Endothelial cell (in vitro differentiated cells): ENCODE measurements at places on chromosomes 12 and 14. TPM values are rescaled to one million over a fixed set of nuclear protein-coding genes. Genes with fewer than 3 reads are reported as not detected.

TTC9 gene
- total RNA-seq = 16.9 TPM

- H3K4me1 ChIP-seq = no peaks in the 10 kb centered on the region
- no peak overlapping the region for H3K27ac ChIP-seq
- no peak for DNase-seq
- H3K27me3 ChIP-seq = peaks cover 14% of the 10 kb centered on the region
- H3K4me3 ChIP-seq = no peak overlapping the region
Measured at GRCh38 chr14:69882116-69882864, 3.1 kb downstream of the SMOC1 start.

HOXC12 gene
- 1.3 TPM for total RNA-seq

SYT10 gene
- 0.10 TPM for total RNA-seq

DNA sequence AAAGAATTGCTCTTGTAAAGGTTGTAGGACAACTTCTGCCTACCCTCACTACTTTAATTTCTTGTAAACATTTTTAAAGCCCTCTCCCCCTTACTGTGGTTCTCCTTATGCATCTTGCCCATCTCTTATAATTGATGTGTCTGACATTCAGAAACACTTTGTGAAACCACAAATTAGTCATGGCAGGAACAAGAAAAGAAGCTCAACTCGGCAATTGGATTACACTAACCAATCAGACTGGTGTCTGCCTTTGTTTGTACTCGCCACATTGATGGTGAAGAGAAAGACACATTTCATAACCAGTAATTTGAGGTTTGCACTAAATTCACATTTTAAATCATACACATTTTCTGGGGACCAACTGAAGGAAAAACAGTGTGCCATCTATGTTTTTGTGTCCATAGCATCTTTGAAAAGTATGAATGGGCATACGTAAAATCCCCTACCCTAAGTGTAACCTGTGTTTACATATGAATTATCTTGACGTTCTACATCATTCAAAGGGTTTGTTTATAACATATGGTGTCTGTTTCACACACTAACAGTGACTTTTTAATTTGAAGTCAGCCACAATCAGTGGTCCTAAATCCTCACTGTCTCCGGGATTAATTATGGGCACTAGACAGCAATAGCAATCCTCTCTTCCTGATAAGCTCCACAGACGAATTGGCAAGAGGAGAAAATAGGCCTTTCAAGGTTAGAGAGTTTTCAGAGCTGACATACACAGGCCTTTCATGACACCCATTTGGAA lies 49.9 kb downstream of the OTX2 start:
- H3K4me1 ChIP-seq = no peaks in the 10 kb centered on the region
- DNase-seq = no peak
- H3K4me3 ChIP-seq = no peak overlapping the region
- H3K36me3 ChIP-seq = no peaks in the 10 kb centered on the region
- no peak overlapping the region for H3K27ac ChIP-seq

DNA sequence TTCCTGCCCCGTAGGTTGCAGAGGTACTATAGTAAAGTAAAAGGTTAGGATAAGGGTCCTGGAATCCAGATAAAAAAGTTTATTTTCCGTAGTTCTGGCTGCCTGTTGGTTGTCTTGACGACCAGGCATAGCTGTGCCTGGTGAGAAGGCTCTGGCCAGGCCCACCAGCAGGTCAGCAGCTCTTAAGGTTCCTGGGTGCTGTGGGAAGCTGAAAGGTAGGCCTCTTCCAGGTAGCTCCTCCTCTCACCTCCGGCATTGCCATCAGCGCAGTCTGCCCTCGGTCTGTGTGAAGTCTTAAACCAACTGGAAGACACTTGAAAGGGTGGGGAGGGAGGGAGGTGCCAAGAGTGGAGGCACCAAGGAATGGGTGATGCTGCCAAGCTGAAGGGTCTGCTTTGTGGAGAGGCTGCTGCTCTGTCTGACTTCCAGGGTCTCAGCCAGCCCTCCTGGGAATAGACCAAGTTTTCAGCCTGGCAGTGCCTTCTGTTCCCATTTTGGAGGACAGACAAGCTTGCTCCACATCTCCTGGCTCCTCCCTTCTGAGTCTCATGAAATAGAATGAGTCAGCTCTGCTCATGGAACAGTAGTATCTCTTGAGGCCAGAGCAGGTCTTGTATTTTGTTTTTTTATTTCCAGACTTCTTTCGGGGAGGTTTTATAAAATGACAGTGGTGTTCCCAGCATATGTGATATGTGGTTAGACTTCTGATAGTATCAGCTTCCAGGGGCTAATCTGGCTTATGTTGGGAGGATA lies 5.2 kb upstream of the ACADS start:
- H3K27ac ChIP-seq = no peak overlapping the region
- peak overlapping the region; percentile 37 for H3K4me3 ChIP-seq
- H3K4me1 ChIP-seq = peaks cover 18% of the 10 kb centered on the region
- peaks cover 55% of the 10 kb centered on the region for H3K36me3 ChIP-seq

DNA sequence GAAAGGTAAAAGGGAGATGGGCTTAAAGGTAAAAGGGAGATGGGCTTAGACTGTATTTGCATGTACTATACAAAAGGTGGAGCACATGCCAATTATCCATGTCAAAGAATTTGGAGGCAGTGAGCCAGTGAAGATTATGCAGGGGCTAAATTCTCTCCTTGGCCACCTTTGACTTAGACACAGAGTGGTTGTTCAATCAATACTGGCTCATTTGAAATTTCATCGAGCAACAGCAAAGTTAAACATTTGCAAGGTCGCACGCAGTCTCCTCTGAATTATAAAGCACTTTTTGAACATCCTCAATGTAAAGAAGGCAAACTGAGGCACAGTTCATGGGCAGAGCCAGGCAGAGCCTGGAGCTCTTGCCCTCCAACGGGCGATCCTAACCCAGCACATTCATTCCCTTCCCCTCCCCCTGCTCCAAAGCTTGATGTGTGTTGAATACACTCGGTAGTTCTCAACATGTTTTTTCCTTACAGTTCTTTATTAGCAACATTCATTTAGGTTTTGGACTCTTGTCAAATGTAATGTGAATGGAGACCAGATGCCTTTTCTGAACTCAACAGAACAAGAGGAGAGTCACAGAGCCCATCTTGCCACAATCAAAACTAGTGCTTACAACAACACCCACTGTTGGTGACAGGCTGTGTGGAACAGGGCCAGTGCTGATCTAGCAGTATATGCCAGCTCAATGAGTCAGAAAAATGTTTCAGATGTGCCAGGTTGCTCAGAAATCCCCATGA lies 169.7 kb upstream of the G2E3 start:
- no peaks in the 10 kb centered on the region for H3K4me1 ChIP-seq
- H3K27ac ChIP-seq = no peak overlapping the region
- H3K36me3 ChIP-seq = no peaks in the 10 kb centered on the region
- no peak overlapping the region for H3K4me3 ChIP-seq

ACSS3 gene
- total RNA-seq = 18.7 TPM

GRCh38 chr14:73667854-73668253 lies 23.1 kb downstream of the DNAL1 start:
- peaks cover 6% of the 10 kb centered on the region for H3K36me3 ChIP-seq
- no peak overlapping the region for H3K4me3 ChIP-seq
- H3K4me1 ChIP-seq = no peaks in the 10 kb centered on the region

PAX9 gene
- total RNA-seq = not detected

GRCh38 chr12:5442251-5443006 lies 10.5 kb downstream of the NTF3 start:
- peaks cover 5% of the 10 kb centered on the region for H3K27me3 ChIP-seq
- H3K36me3 ChIP-seq = no peaks in the 10 kb centered on the region
- H3K27ac ChIP-seq = no peak overlapping the region
- H3K4me3 ChIP-seq = no peak overlapping the region

DNA sequence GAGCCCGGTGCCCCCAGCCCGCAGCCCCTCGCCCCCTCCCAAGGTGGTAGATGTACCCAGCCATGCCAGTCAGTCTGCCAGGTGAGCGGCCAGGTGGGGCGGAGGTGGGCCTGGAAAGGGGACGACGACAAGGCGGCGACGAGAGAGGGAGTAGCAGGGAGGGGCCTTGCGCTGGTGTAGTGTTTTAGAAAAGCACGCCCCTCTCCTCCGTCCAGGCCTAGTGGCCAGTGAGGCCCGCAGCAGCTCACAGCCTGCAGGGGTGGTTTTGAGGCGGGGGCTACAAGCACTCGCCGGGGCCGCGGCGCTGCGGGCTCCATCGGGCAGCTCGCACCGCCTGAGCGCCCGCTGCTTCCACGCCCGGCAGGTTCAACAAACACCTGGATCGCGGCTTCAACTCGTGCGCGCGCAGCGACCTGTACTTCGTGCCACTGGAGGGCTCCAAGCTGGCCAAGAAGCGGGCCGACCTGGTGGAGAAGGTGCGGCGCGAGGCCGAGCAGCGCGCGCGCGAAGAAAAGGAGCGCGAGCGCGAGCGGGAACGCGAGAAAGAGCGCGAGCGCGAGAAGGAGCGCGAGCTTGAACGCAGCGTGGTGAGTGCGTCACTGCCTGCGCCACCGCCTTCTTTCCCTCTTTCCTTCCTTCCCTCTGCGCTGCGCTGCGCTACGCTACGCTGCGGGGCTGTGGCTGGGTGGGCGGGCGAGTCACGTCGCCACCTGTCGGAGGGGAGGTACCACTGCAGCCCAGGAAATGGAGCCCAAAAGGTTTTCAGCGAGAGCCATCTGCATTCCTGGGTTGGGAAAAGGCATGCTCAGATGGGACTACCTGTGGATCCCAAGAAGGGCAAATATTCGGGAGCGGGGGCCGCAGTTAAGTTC lies 5.9 kb upstream of the RNU7-1 start:
- DNase-seq = peak; percentile 86
- peaks cover 27% of the 10 kb centered on the region for H3K27me3 ChIP-seq
- peak overlapping the region; percentile 59 for H3K4me3 ChIP-seq
- H3K36me3 ChIP-seq = peaks cover 44% of the 10 kb centered on the region

DNA sequence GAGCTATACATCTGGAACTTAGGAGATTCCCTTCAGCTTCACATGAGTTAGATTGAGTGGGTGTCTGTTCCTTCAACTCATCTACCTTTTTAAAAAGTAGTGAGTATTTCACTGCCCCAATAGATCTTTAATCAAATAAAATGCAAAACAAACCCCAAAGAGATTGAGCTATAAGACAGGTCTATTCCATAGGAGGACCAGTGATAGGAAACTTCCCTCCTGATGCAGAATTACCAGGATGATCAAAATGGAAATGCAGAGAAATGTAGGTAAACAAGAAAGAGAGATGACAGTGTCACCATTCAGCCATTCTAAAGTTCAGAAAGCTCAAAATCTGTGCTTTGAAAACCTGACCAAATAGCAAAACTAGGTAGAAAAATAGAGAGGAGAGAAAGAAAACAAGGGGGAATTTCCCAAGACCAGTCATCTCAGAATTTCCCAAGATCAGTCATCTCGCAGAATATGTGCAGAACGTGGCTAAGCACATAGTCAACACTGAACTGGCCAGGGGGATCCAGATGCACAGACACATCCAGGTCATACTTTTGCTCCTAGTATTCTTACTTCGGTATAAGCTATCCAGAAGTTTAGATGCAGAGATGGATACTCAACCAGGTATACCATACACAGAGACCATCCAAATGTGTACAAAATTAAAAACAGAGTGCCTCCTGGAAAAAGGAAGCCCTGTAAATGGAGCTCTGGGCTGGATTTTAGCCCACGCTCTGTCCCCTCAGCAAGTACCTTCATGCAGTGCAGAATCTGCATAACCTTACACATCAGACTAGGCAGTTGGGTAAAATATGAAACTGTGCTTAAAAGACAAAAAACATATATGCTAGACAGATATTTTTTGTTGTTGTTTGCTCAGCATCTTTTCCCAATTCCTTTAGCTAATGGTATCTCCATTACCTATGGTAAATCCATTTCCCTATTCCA lies 27.4 kb downstream of the SLC41A2 start:
- H3K27me3 ChIP-seq = no peaks in the 10 kb centered on the region
- no peaks in the 10 kb centered on the region for H3K36me3 ChIP-seq
- H3K4me1 ChIP-seq = no peaks in the 10 kb centered on the region

GALNT9 gene
- total RNA-seq = not detected

DNA sequence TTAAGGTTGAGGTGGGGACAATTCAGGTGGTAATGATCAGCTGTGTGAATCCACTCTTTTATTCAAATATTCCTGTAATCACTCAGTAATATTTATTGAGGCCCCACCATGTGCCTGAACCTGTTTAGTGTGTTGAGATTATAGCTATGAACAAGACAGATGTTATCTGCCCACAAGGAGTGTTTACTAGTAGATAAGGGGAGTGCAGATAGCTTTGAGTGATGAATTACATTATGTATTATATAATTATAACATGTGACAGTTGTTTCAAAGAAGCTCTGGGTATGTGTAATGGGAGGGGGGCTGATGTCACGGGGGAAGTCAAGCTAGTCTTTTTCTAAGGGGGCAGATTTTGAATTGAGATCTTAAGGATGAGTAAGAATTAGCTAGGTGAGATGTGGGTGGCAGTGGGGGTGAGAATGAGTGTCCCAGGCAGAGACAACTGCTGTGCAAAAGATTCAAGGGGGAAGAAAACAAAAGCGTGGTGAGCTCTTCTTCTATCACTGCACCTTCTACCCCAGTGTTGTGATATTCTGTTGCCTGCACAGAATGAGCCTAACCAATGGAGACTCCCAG lies 21.3 kb upstream of the SRRM4 start:
- no peaks in the 10 kb centered on the region for H3K27me3 ChIP-seq
- no peaks in the 10 kb centered on the region for H3K4me1 ChIP-seq
- no peak overlapping the region for H3K27ac ChIP-seq
- no peaks in the 10 kb centered on the region for H3K36me3 ChIP-seq
- no peak overlapping the region for H3K4me3 ChIP-seq
- DNase-seq = no peak

DPPA3 gene
- 0.26 TPM for total RNA-seq

DNA sequence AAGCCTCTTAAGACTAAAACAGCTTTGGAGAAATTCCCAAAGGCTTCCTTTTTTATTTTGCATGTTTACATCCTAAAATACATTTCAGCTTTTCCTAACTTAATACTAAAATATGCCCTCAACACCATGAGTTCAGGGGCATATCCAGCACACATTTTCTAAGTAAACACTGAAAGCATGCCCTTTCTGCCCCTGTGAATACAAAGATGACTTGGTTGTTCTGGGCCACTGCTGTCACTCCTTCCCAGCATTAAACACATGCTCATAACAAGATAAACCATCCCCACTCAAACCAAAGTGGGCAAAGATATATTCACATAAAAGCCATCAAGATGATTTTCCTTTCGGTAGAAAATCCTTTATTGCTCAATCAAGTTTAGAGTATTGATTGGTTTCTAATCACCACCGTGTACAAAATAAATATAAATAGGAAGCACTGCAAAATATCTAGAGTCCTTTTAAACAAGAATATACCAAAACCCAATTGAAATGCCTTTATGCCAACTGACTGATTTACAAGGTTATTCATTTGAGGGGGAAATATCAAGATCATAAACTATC lies 1.9 kb downstream of the CCNB1IP1 start:
- H3K4me3 ChIP-seq = peak overlapping the region; percentile 39
- H3K36me3 ChIP-seq = no peaks in the 10 kb centered on the region
- H3K27ac ChIP-seq = peak overlapping the region; percentile 39

DNA sequence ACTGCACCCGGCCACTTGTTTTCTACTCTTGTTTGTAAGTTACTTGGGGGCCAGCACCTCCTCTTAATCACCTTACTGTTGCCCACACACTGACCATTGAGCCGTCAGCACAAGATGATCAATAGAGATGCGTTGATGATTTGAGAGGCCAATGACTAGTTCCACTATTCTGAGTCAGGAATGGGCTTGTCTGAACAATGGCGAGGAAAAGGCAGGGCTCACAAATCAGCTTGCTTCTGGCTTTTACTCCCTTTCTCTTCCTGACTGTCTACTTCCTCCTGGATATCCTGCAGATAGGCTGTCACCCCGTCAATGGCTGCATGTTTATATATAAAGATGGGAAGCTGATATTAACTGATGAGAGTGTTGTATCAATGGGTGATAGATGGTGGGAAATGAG lies 29.1 kb upstream of the HDAC7 start:
- no peak overlapping the region for H3K4me3 ChIP-seq
- peaks cover 51% of the 10 kb centered on the region for H3K4me1 ChIP-seq
- peaks cover 15% of the 10 kb centered on the region for H3K36me3 ChIP-seq
- no peak for DNase-seq
- H3K27me3 ChIP-seq = peaks cover 20% of the 10 kb centered on the region
